Fibroblast of lung (primary cell): ENCODE measurements at places on chromosomes 1 and 21. TPM values are rescaled to one million over a fixed set of nuclear protein-coding genes. Genes with fewer than 3 reads are reported as not detected.
A peak's percentile ranks its signal among the peaks of the same experiment; 100 is the strongest.

Gene TCHHL1
- total RNA-seq, result not detected in 2 replicates

GRCh38 chr1:192801451-192801850 is 7.4 kb upstream of the RGS2 start:
- H3K36me3 ChIP-seq, result no peaks in the 10 kb centered on the region
- H3K4me3 ChIP-seq, result no peak overlapping the region
- peak; percentile 6 for DNase-seq
- H3K27me3 ChIP-seq, result no peaks in the 10 kb centered on the region
- H3K4me1 ChIP-seq, result no peaks in the 10 kb centered on the region

DNA sequence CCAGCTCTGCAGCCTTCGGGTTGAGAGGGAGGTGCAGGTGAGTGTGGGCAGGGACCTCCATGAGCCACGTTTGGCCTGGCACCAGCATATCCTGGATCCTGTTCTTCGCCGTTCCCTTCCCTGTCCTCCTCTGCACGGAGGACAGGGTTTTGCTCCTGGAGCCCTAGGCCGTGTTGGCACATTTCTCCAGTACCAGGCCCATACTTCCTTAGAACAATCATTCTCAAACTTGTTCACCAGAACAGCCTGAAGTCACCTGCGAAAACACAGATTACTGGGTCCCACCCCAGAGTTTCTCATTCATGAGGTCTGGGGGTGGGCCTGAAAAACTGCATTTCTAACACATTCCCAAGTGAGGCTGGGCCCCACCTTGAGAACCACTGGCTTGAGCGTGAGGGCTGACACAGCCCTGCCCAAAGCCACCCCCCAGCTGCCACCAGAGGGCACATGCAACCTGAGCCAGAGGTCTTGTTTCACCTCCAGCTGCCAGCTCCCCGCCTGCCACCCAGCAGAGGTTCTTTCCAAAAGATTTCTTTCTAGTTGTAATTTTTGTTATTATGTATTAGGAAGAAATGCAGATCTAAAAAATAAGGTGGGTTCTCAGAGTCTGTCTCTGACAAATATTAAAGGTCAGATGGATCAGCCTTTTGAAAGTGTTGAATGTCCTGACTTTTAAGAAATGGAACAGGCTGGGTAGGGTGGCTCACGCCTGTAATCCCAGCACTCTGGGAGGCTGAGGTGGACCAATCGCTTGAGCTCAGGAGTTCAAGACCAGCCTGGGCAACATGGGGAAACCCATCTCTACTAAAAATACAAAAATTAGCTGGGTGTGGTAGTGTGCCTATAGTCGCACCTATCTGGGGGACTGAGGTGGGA is 39.6 kb upstream of the LDLRAP1 start:
- no peak overlapping the region for H3K27ac ChIP-seq
- H3K27me3 ChIP-seq, result no peaks in the 10 kb centered on the region
- H3K4me1 ChIP-seq, result no peaks in the 10 kb centered on the region
- no peaks in the 10 kb centered on the region for H3K36me3 ChIP-seq
- H3K4me3 ChIP-seq, result no peak overlapping the region

- no peaks in the 10 kb centered on the region for H3K36me3 ChIP-seq
- H3K4me3 ChIP-seq, result no peak overlapping the region
- no peaks in the 10 kb centered on the region for H3K27me3 ChIP-seq
- H3K27ac ChIP-seq, result no peak overlapping the region
- no peaks in the 10 kb centered on the region for H3K4me1 ChIP-seq
Observed at GRCh38 chr1:195981448-195982139, 626.6 kb downstream of the KCNT2 start.

Gene SLC30A10
- total RNA-seq, result not detected in 2 replicates

Gene MMP23B
- 4.6 and 9.8 TPM in 2 replicates for total RNA-seq

DNA sequence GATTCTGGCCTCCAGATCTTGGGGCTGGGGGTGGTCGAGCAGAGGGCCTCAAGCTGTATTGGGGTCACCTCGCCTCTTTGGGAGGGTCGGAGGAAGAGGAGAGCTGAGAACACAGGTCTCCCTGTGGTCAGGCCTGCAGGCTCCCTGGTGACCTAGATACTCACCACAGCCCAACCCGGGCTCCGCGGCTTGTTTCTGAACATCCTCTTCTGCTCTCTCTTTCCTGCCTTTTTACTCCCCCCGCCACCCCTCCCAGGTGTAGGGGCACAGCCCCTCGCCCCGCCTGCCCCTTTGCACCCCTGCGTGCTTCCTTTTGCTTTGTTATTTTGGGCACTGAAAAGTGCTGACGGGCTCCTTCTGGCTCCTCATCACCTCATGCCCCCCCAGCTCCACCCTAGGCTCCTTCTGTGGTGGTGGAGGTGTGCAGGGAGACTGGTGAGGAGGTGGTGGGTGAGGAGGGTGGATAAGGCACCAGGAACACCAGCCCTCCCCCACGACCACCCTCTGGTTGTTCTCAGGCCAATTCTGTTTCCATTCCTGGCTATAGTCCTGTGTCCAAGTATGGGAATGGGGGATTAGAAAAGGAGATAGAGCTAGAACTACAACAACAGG is 10.6 kb upstream of the LINGO4 start:
- no peak for DNase-seq
- H3K4me3 ChIP-seq, result no peak overlapping the region
- peaks cover 22% of the 10 kb centered on the region for H3K27me3 ChIP-seq
- H3K36me3 ChIP-seq, result no peaks in the 10 kb centered on the region
- no peaks in the 10 kb centered on the region for H3K4me1 ChIP-seq

GRCh38 chr1:198888379-198888943 is 249.6 kb downstream of the PTPRC start:
- DNase-seq, result no peak
- no peak overlapping the region for H3K4me3 ChIP-seq
- no peaks in the 10 kb centered on the region for H3K27me3 ChIP-seq
- peaks cover 18% of the 10 kb centered on the region for H3K4me1 ChIP-seq

GRCh38 chr1:30747033-30748008 is 10.3 kb downstream of the LAPTM5 start:
- no peaks in the 10 kb centered on the region for H3K27me3 ChIP-seq
- DNase-seq, result no peak
- H3K4me1 ChIP-seq, result no peaks in the 10 kb centered on the region
- no peak overlapping the region for H3K4me3 ChIP-seq
- H3K27ac ChIP-seq, result no peak overlapping the region
- H3K36me3 ChIP-seq, result no peaks in the 10 kb centered on the region

GRCh38 chr21:16192902-16193301 is 463.1 kb downstream of the USP25 start:
- H3K4me1 ChIP-seq, result no peaks in the 10 kb centered on the region
- no peak overlapping the region for H3K4me3 ChIP-seq
- peak; percentile 82 for DNase-seq
- no peak overlapping the region for H3K27ac ChIP-seq
- H3K36me3 ChIP-seq, result no peaks in the 10 kb centered on the region

Gene FABP3
- total RNA-seq, result 116 and 554 TPM in 2 replicates

- no peak overlapping the region for H3K27ac ChIP-seq
- DNase-seq, result no peak
- peaks cover 12% of the 10 kb centered on the region for H3K36me3 ChIP-seq
- H3K4me1 ChIP-seq, result no peaks in the 10 kb centered on the region
- H3K27me3 ChIP-seq, result no peaks in the 10 kb centered on the region
Observed at GRCh38 chr1:43618521-43619313, 31.2 kb upstream of the KDM4A start.

GRCh38 chr1:91885716-91886506 is at the start of gene TGFBR3:
Gene TGFBR3, minus strand, starts transcription at chr1:91886151. Its CDS starts 24,620 bp downstream, at chr1:91861531.
- H3K27me3 ChIP-seq, result no peaks in the 10 kb centered on the region
- H3K36me3 ChIP-seq, result no peaks in the 10 kb centered on the region
- peak; percentile 96 for DNase-seq
- H3K4me3 ChIP-seq, result peak within 1 kb of the TSS; percentile 82

- H3K27me3 ChIP-seq, result no peaks in the 10 kb centered on the region
- H3K27ac ChIP-seq, result no peak overlapping the region
- peaks cover 4% of the 10 kb centered on the region for H3K36me3 ChIP-seq
- no peaks in the 10 kb centered on the region for H3K4me1 ChIP-seq
- no peak for DNase-seq
Observed at GRCh38 chr1:178784131-178784536, 59.1 kb downstream of the RALGPS2 start.

GRCh38 chr1:147534386-147534785 is 6.9 kb upstream of the BCL9 start:
- H3K4me1 ChIP-seq, result peaks cover 7% of the 10 kb centered on the region
- no peaks in the 10 kb centered on the region for H3K27me3 ChIP-seq
- no peaks in the 10 kb centered on the region for H3K36me3 ChIP-seq
- H3K4me3 ChIP-seq, result no peak overlapping the region
- peak; percentile 19 for DNase-seq
- no peak overlapping the region for H3K27ac ChIP-seq

DNA sequence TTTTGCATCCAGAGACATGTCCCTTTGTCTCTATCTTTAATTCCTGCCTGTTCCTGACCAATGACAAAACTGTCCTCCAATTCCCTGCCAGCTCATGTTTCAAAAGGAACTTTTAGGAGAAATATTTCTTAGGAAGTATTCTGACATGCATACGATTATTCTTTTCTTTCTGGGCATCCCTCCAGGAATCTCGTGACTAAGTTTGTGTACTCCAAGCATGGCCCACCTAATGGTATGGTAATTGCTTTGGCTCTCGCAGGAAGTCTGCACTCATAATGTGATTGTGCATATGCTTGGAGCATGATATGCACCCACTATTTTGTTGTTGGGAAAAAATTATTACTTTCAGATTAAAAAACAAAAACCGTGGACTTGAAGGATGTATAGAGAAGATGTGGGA is 256.4 kb downstream of the PRDM2 start:
- no peak overlapping the region for H3K4me3 ChIP-seq
- H3K36me3 ChIP-seq, result no peaks in the 10 kb centered on the region
- H3K27me3 ChIP-seq, result no peaks in the 10 kb centered on the region
- peak; percentile 2 for DNase-seq
- no peak overlapping the region for H3K27ac ChIP-seq

Gene MSH4
- total RNA-seq, result 0.66 and 0.77 TPM in 2 replicates

Gene GSTM4
- total RNA-seq, result 10.5 and 17.7 TPM in 2 replicates

Gene TPRG1L
- total RNA-seq, result 22.3 and 22.9 TPM in 2 replicates

Gene CELA3A
- total RNA-seq, result not detected in 2 replicates

DNA sequence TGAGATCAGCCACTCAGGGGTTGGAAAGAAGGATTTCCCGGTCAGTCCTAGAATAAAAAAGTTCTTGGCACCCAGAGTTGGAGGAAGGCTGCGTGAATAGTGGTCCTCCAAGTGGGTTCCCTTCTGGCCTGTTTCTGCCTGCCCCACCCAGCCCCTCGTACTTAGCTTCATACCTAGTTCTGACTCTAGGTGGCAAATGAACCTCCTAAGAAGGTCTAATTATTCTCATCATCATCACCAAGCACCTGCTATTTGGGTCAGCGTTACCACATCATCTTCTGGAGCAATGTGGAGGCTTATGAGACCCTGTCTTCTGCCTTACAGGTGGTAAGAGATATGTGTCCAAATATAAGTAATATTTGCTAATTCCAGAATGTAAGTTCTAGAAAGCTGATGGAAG is 35.9 kb upstream of the NFASC start:
- no peaks in the 10 kb centered on the region for H3K36me3 ChIP-seq
- H3K27ac ChIP-seq, result no peak overlapping the region
- no peaks in the 10 kb centered on the region for H3K27me3 ChIP-seq

DNA sequence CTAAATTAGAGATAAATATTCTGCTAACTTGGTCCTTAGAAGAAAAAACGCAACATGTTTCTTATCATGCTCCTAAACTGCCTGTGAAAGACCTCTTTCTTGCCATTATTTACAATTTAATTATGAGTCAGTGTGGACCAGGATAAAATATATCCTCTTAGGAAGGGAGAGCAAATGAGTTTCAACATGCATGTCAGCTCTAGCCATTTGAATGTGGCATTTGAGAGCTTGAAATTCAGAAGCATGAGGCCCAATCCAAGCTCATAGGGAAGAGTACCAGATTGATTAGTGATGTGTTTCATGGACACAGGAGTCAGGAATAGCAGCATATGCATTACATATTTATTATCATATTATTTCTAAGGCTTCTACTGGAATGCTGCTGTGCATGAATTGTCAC is 39.3 kb downstream of the TBX15 start:
- H3K36me3 ChIP-seq, result no peaks in the 10 kb centered on the region
- peak; percentile 45 for DNase-seq
- no peaks in the 10 kb centered on the region for H3K27me3 ChIP-seq
- H3K4me3 ChIP-seq, result no peak overlapping the region

GRCh38 chr1:97864615-97865014 is 56.2 kb downstream of the DPYD start:
- no peaks in the 10 kb centered on the region for H3K36me3 ChIP-seq
- H3K27me3 ChIP-seq, result no peaks in the 10 kb centered on the region
- no peak for DNase-seq
- no peaks in the 10 kb centered on the region for H3K4me1 ChIP-seq
- H3K27ac ChIP-seq, result no peak overlapping the region

Gene SHISAL2A
- total RNA-seq, result not detected in 2 replicates

DNA sequence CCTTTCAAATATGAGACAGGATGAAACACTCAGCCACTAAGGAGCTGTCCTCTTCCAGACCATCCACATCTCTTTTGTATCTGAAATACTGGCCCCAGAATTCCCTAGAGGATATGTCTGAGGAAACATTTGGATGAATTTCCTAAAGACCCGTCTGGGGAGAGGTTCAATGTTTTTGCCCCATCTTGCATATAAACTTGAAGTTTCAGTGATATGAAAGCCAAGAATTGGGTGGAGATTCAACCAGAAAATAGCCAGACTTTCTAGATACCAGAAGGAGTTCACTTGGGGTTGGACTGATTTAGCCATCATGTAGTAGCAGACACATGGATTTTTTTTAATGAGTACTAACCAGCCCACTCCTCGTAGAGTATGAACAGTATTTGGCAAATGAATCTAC is 182.0 kb downstream of the PLPP3 start:
- H3K4me1 ChIP-seq, result no peaks in the 10 kb centered on the region
- no peak for DNase-seq
- H3K27me3 ChIP-seq, result no peaks in the 10 kb centered on the region
- no peak overlapping the region for H3K4me3 ChIP-seq
- no peak overlapping the region for H3K27ac ChIP-seq

GRCh38 chr1:15727866-15728534 is 8.1 kb upstream of the SLC25A34 start:
- DNase-seq, result no peak
- no peak overlapping the region for H3K27ac ChIP-seq
- H3K27me3 ChIP-seq, result no peaks in the 10 kb centered on the region

DNA sequence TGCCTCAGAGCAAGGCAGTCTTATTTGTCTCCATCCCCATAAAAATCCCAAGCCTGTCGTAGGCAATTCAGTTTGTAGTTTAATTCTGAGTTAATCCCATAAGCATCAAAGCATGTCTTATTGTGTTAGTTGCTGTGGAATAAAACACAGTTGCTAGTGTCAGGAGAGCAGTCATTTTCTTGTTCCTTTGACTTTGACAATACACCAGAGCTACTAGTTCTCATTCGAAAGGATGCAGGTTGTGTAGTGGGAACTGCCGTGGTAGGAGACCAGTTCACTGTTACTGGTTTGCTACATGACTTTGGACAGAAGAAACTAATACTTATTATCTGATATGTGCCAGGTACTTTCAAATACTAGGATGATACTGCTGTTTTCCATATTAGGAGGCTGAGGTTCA is 23.5 kb downstream of the LRIG2 start:
- H3K27ac ChIP-seq, result no peak overlapping the region
- peaks cover 2% of the 10 kb centered on the region for H3K36me3 ChIP-seq

Gene S100A13
- 105 and 172 TPM in 2 replicates for total RNA-seq
